AG09309 (cell line): ENCODE measurements at places on chromosomes 11 and 22.

- no peak for DNase-seq
Observed at GRCh38 chr11:67053896-67054329, 2.7 kb upstream of the RHOD start.

GRCh38 chr11:27563201-27563600, 56.6 kb upstream of the LIN7C start:
- no peak for DNase-seq

GRCh38 chr11:45660729-45661438, 4.5 kb downstream of the CHST1 start:
- DNase-seq = no peak

DNA sequence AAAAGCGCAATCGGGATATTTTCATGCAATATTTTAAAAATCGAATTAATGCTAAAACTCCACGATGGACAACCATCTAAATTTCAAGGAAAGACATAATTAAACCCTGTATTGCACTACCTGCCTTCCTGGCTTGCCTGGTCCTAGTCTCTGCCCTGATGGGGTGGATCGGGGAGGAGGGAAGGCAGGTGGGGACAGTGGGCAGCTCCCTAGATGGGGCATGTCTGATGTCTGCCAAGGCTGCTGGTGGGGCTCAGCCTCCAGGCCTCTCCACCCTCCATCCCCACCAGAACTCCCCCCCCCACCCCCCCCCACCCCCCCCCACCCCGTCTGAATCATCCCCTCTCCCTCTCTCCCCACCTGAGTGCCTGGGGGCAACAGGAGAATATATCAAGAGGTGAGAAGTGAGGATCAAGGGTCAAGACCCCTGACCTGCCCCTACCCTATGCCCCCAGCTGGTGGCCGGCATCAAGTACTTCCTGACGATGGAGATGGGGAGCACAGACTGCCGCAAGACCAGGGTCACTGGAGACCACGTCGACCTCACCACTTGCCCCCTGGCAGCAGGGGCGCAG, 650 bp downstream of the CST6 start:
- no peak for DNase-seq

GRCh38 chr11:47155879-47156278, 20.8 kb downstream of the ARFGAP2 start:
- no peak for DNase-seq

DNA sequence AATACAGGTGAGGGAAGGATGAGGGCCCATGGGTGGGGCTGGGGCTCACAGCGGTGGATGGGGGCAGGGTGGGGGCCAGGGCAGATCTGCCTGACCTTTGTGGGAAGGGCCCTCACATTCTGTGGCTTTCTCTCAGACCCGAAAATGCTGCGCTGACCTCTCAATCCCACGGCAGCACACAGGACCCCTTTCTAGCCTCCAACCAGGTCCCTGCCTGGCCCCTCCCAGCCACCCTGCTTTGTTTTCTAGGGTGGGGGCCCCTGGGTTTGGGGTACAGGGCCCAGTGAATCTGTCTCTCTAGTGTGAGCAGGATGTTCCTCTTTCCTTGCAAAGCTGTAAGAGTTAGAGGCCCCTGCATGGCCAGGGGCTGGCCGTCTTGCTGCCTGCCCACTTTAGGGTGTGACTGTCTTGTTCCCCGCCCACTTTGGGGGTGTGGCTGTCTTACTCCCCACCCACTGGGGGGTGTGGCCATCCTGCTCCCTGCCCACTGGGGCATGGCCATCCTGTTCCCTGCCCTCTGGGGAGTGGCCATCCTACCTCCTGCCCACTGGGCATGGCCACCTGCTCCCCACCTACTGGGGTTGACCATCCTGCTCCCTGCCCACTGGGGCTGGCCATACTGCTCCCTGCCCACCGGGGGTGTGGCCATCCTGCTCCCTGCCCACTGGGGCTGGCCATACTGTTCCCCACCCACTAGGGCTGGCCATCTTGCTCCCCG, 11.5 kb downstream of the PARVG start:
- DNase-seq = no peak

- peak; percentile 91 for DNase-seq
Observed at GRCh38 chr11:108887436-108888238, 222.8 kb downstream of the DDX10 start.

DNA sequence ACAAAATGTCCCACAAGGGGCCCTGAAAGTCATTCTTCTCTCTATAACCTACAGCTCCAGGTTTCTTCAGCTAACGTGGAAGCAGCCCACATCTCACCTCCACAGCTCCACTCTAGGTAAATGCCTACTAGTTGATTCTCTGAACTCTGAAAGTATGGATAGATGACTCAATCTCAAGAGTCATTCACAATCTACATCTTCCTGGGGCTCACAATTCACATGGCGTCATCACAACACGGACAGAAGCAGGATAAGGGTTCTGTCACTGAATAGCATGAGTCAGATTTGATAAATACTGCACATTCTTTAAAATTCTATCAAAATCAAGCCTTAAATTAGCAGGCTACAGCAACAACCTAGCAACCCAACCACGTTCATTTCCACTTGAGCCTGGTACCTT, 96.3 kb downstream of the PLEKHA7 start:
- no peak for DNase-seq

GRCh38 chr11:85752890-85753581, 57.9 kb downstream of the SYTL2 start:
- no peak for DNase-seq

- no peak for DNase-seq
Observed at GRCh38 chr11:118214210-118214914, 10.4 kb downstream of the JAML start.

GRCh38 chr11:35554491-35555437, 29.3 kb upstream of the PAMR1 start:
- no peak for DNase-seq

DNA sequence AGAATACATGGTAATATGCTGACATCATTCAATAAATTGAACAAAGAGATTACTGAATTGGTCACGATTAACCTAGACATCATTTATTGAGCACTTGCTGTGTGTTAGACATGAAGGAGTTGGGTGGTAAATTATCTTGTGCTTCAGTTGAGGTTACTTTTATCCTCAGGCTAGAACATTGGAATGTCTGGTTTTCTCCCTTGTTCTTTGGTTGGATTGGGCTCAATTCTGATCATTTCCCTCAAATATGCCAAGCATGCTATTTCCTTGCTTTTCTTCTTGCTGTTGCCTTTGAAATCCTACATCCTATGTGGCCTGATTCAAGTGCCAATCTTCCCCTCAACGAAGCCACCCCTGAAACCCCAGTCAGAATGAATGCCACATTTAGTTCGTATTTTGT, 65.8 kb downstream of the DEUP1 start:
- peak; percentile 7 for DNase-seq

- no peak for DNase-seq
Observed at GRCh38 chr22:29769723-29770321, 2.7 kb downstream of the UQCR10 start.

DNA sequence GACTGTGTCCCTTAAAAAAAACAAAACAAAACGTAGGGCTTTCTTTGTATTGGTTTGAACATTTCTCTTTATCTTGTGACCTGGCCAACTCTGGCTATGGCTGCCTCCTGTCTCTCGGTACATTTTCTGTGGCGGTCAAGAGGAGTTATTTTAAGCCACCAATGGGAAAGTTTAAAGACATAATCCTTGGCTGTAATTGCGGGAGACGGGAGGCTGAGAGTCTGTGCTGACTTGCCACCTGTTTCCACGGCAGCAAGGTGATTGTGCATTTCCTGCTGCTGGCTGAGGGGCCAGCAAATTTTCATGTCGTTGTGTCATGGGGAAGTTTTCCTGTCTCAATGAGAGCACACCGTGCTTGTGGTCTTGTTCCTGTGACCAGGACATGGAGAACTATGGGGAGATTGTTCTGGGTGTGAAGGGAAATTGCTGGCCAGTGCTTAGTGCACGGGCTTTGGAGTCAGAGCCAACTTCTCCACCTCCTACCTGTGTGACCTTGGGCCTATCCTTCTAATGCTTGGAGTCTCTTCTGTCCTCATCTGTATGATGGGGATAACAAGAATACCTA, 11.0 kb downstream of the PTPRJ start:
- DNase-seq = no peak

DNA sequence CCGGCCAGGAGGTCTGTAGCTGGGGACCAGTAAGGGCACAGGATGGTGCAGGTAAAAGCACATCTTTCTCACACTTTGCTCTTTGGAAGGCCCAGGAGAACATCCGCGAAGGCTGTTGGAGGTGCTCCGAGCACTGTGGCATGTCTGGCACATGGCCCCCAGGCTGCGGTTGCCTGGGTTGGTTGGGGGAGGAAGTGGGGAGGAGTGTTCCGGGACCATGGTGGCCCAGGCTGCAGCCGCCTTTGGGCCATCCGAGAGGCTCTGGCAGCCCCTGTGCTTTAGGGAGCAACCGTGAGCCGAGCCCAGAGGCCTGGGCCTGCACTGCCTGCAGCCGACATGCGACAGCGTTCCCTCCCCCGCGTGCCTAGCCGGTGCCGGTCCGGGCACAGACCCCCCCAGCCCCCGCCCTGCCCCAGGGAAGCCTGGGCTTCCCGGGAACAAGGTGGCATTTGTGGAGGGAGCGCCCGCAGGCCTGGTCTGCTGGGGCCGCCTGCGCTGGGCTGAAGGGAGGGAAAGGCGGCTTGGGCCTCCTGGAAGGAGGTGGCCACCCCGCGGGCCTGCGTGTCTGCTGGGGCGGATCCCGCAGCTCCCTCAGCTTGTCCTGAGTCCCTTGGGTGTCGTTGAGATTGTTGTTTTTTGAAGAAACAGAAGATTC, 57.9 kb downstream of the GRAMD4 start:
- no peak for DNase-seq

DNA sequence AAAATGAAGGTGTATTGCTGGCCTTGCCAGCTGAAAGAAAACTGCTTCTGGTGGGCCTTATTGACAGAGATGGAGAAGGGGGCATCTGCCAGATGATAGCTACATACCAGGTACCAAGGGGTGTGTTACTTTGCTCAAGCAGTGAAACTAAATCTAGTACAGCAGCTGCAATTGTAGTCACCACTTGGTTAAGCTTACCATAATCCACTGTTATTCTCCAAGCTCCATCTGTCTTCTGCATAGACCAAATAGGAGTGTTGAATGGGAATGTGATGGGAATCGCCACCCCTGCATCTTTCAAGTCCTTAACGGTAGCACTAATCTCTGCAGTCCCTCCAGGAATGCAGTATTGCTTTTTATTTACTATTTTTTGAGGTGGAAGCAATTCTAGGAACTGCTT, 45.8 kb upstream of the LIN7C start:
- no peak for DNase-seq

DNA sequence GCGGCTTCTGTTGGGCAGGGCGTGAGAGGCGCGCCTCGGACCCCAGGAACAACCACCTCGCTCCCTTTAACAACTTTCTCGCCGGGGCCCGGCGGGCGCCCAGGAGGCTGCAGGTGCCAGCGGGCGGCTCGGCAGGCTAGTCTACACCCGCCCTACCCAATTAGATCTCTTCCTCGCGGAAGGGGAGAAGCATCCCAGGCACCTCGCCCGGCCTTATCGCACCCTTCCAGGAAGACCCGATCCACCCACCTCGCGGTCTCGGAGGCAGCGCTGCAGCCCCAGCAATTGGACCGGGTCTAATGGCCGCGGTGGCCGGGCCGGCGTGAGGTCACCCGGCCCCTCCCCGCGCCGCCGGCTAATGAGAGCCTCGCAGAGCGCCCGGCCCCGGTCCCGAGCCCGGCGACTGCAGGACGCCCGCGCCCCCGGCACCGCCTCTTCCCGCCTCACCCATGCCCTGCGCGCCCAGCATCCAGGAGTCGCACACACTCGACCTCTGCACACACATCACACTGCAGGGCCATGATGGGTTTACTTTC, at the start of gene PLAAT3:
PLAAT3 (minus strand) TSS at position 298 of the 536 bp plus-strand sequence. CDS start 419 bp downstream, outside the sequence.
- no peak for DNase-seq

GRCh38 chr22:46247443-46247975, 2.6 kb downstream of the CDPF1 start:
- no peak for DNase-seq

GRCh38 chr11:76824083-76824939, 36.4 kb upstream of the ACER3 start:
- no peak for DNase-seq

GRCh38 chr22:26845021-26845743, 187.8 kb downstream of the MIAT start:
- DNase-seq = no peak

- DNase-seq = no peak
Observed at GRCh38 chr11:117908109-117908895, 20.9 kb downstream of the TMPRSS13 start.

GRCh38 chr22:49930596-49931412, 12.4 kb downstream of the CRELD2 start:
- peak; percentile 24 for DNase-seq

- peak; percentile 21 for DNase-seq
Observed at GRCh38 chr11:60831143-60831500, 10.8 kb upstream of the CCDC86 start.

DNA sequence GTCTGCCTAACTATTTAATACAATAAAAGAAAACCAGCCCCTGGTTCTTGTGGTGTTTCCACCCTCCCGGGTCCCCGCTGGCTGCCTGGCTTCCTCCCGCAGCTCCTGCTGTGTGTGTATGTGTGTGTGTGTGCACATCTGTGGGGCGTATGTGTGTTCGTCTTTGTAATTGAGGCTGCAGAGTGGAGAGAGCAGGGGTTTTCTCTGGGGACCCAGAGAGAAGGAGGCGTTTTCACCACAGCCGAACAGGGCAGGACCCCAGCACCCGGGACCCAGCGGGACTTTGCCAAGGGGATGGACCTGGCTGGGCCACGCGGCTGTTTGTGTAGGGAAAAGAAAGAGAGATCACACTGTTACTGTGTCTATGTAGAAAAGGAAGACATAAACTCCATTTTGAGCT, 42.7 kb downstream of the IGLL1 start:
- DNase-seq = no peak

- no peak for DNase-seq
Observed at GRCh38 chr11:31767685-31768084, 43.4 kb downstream of the PAX6 start.

- no peak for DNase-seq
Observed at GRCh38 chr11:74276581-74276980, 34.9 kb downstream of the P4HA3 start.

DNA sequence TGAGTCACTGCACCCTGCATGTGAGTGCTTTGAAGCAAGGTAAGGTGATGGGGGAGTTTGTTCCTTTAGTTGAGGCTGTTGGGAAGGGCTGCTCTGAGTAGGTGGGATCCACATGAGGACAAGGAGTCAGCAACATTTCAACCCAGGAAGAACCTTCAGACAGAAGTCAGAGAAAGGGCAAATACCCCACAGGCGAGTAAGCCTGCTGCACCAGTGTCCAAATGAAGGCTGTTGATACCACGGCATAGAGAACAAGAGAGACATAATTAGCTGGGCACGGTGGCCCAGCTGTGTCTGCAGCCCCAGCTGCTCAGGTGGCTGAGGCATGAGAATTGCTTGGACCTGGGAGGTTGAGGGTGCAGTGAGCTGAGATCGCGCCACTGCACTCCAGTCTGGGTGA, 54.3 kb upstream of the CLMP start:
- no peak for DNase-seq
